ENCODE measurements at places on chromosomes 16 and 17.

- DNase-seq: no peak
Observed at GRCh38 chr16:67563708-67564468, 1.6 kb downstream of the CTCF start.

- DNase-seq: no peak
Observed at GRCh38 chr16:7612671-7613070, 280.0 kb downstream of the RBFOX1 start.

- no peak for DNase-seq
Observed at GRCh38 chr17:57569021-57569420, 176.1 kb downstream of the CCDC182 start.

GRCh38 chr17:21417921-21418320, 41.8 kb downstream of the KCNJ12 start:
- DNase-seq: no peak

GRCh38 chr16:88296437-88297177, 86.2 kb upstream of the ZNF469 start:
- no peak for DNase-seq

DNA sequence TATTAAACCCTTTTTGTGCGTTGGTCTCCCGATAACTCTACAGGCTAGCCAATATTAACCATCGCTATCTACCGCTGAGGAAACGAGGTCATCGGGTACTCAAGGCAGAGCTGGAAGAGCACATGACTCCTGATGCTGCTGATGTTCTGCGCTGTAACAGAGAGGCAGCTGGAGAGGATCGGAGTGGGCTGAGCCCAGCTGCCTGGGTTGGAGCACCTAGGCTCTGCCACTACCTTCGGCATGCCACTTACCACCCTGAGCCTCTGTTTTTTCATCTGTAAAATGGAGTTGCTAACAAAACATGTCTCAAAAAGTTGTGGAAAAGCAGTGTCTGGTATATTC, 432 bp upstream of the SLC46A1 start:
- no peak for DNase-seq

GRCh38 chr17:53353919-53354351, 468.8 kb upstream of the KIF2B start:
- no peak for DNase-seq

DNA sequence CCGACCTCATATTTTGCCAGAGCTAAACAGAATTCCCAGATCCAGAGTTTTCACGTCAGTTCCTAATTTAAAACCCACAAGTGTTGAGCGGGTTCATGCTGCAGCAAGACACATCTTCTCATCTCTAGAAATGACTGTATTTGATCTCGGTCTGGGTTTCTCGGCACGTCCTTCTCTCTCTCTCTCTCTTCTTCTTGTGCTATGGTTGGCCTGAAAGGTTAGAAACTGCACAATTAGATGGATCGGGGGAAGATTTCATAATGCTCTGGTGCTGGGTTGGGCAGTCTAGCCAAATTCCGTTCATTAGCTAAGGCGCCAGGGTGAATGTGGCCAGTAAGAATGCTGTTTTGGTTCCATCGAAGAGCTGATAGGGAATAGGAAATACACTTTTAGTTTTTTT, 158.9 kb upstream of the NOG start:
- no peak for DNase-seq

- DNase-seq: peak; percentile 79
Observed at GRCh38 chr17:41579484-41580243, 7.0 kb downstream of the KRT14 start.

DNA sequence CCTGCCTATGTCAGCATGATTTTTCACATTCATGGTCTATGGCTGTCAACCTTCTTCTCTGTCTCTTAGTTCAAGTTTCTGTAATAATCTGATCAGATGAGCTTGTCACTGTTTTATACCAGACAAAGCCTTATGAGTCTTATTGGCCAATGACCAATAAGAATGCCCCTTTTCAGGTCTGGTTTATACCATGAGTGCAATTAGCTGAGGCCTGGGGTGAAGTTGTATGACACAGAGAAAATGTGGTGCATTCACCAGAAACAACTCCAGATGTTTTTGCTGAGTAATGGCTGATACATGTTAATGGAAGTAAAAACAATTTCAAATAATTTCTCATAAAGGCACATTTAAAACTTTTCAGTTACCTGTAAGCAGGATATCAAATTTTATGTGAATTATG, 218.6 kb upstream of the CDH8 start:
- DNase-seq: no peak

GRCh38 chr16:3755249-3755648, 37.9 kb upstream of the TRAP1 start:
- DNase-seq: no peak
